ENCODE measurements at places on chromosomes 12 and 14.

DNA sequence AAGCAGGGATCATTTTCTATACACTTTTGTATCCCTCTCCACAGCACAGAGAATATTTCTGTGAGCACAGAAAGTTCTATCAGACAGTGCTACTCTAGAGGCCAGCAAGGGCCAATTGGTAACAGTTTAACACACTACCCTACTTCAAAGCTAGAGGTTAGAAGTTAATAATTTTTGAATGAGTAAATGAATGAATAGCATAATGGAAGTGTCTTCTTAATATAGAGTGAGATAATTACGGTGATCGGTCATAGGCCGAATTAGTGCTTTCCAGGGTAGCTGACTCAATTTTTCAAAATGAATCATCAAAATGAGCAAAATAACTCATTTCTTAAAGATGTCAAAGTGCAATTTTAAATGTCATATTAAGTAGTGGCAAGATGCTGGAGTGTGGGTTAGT is 67.0 kb upstream of the CCDC198 start:
- DNase-seq, result no peak

DNA sequence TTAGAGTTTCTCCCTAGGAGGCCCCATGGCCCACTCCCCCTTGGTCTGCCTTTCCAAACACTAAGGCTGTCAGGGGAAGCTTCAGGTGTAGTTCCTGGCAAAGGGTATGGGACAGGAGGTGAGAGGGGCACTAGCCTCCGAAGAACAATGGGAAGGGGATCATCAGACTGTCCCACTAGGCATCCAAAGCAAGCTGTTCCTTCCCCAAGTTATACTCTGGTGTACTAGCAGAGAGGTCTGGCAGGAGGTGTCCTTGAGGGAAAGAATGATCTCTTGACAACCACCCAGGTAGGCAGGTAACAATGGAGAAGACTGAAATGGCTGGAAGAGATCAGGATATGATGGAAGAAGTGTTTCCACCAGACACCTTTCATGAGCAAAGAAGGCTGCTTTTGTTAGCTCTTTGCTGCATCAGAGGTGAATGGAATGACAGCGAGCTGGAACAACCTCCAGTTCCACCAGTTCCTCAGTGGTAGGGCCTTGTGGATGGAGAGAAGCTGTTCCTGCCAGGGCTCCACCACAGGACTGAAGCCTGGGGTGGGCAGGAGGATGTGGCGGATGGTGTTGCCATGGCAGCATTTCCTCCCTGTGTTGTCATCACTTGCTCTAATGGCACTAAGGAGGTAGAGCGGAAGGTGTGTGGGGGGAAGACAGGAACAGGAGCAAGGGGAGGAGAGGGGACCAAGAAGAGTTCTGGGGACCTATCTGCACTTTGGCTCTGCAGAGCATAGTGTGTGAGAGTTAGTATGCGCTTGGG is 2.3 kb upstream of the AGAP2 start:
- peak; percentile 61 for DNase-seq

GRCh38 chr12:45590646-45591045 is 138.9 kb upstream of the ARID2 start:
- no peak for DNase-seq

DNA sequence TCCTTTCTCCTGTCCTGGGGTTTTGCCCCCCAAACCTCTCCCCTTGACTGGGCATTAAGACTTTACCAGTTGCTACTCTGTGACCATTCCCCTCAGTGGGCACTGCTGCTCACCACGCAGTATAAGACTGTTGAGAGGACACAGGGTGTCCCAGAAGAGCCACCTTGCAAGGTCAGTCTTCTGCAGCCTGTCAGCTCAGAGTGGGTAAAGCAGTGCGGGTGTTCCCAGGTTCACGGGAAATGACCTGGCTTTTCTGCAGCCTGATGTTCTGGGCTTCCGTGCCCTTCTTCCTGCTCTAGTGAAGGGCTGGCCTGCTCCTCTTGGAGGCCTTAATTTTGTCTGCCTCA is 34.2 kb downstream of the KCNA1 start:
- DNase-seq, result no peak

DNA sequence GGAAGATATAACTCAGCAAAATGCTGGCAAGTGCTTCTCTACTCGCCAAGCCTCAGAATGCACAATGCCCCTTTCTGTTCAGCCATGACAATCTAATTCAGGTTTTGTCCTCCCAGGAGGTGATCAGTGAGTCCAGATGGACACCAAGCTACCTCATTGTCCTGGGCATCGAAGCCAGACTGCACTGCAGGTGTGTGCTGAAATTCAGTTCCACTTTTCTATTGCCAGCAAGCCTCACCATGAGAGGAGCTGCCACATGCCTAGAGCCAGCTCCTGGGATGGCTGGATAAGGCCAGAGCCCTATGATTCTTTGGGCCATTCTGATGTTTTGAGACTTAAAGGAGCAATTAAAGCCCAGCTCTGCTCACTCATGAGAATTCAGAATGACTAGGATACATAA is 186.7 kb downstream of the GRIN2B start:
- DNase-seq, result no peak

- DNase-seq, result no peak
Observed at GRCh38 chr12:96743606-96744005, 163.5 kb upstream of the NEDD1 start.

GRCh38 chr12:32891526-32891925 is 5.1 kb downstream of the PKP2 start:
- no peak for DNase-seq

- DNase-seq, result no peak
Observed at GRCh38 chr12:52494518-52494917, 1.5 kb upstream of the KRT6A start.

DNA sequence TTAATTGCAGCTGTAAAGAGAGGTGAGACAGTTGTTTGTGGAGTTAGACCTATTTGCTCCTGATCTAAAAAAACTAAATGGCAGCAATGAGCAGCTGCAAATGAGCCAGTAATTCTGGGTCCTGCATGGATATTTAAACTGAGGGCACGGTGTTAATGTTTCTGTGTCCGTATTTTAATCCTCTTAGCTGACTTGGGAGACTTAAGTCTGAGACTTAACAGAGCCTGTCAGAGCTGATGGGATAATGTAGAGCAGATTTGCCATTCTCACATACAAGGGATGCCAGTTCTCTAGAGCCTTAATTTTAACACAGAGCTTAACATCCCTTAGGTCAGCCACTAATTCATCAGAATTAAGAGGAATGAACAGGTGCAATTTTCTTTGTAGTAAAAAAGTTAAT is 178.6 kb upstream of the PDE3A start:
- DNase-seq, result no peak

DNA sequence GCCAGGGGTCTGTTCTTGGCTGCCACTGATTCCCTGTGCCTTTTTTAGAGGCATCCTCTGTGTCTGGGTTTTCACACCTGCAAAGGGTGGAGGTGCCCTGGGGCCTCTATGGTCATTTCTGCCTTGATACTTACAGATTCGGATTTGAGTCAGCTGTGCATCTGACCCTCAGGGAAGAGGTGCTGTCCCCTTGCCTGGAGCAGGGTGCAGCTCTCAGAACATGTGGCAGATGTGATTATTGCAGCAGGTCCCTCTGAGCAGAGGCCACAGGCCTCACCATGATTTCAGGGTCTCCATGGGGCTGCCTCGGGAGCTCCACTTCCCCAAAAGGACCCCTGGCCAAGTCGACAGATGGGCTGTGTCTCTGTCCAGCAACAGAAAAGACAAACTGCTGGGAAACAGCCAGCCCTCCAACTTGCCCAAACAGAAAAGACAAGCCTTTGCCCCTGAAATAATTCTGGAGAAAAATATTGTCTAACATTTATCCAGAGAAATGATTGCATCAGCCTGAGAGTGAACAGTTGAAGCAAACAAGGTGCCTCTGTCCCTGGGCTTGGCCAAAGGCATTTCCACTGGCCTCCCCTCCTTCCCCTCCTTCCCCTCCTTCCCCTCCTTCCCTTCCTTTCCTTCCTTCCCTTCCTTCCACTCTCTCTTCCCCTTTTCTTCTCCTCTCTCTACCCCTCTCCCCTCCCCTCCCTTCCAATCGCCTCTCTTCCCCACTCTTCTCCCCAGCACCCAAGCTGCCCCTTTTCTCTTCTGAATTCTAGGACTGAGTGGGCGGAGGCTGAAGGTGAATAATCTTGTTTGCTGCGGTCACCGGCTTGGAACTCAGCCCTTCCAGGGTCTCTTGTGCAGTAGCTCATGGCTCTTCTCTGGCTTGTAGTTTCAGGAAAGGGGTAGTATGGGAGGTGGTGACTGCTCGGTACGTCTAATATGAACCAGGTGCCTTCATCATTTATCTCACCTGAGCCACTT is 676 bp downstream of the SERPINA3 start:
- DNase-seq, result no peak

DNA sequence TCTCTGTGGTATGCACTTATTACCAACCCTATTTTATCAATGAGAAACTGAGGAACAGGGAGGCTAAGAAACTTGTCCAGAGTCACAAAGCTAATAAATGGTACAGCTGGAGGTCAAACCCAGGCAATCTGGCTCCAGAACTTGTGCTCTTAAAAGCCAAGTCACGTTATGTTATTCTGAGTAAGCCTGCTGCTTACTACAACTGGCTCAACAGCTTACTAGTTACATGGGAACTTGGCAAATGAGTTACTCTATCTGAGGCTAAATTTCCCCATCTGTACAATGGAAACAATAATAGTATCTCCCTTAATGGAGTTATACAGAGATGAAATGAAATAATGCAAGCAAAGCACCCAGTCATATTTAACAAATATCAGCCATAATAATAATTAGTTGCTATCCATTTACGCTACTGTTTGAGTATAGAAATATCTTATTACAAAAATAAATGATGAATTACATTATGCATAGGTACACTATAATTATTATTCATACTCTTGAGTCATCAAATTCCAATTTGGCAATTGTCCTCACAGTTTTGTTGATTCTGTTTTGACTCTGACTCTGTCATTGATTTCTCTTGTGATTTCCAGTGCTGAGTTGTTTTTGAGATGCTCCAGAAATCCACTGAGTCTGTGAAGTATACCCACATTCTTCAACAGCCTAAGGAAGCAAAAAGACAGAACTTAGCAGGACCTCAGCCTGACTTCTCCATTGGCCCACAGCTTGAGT is 112.2 kb downstream of the TBX5 start:
- DNase-seq, result no peak

DNA sequence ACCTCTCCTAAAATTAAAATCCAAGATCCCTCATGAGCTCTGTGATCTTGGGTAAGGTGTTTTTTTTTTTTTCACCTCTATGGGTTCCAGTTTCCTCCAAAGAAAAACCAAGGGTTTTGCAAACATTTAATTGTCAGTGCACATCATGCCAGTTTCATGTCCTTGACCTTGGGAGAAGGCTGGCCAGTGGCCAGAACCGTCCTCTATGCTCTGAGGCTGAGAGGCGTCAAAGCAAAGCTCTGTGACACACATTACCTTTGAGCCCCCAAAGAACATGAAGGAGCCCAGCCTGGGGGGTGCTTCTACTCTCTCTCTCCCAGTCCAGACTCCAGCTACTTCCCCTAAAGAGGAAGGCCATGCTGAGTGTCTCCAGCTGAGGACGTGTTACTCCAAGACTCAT is 145.5 kb upstream of the TMEM132C start:
- no peak for DNase-seq

DNA sequence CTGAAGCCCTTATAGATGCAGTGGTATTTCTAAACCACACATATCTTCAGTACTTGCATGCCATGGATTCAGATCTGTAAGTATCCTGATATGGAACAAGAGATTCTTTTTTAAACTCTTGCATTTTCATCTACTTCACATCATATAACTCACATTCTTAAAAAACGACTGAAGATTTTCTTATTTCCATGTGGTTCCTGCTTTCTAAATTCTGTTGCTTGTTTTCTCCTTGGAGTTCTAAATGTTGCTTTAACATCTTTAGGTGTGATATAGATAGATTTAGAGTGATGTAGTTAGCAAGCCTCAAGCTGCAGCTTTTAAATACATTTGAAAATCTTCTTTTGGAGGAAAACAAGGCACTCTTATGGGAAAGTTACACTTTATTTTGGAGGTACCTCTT is 455.4 kb downstream of the FOXG1 start:
- DNase-seq, result no peak

GRCh38 chr12:128867466-128867865 is 14.2 kb downstream of the GLT1D1 start:
- DNase-seq, result no peak

DNA sequence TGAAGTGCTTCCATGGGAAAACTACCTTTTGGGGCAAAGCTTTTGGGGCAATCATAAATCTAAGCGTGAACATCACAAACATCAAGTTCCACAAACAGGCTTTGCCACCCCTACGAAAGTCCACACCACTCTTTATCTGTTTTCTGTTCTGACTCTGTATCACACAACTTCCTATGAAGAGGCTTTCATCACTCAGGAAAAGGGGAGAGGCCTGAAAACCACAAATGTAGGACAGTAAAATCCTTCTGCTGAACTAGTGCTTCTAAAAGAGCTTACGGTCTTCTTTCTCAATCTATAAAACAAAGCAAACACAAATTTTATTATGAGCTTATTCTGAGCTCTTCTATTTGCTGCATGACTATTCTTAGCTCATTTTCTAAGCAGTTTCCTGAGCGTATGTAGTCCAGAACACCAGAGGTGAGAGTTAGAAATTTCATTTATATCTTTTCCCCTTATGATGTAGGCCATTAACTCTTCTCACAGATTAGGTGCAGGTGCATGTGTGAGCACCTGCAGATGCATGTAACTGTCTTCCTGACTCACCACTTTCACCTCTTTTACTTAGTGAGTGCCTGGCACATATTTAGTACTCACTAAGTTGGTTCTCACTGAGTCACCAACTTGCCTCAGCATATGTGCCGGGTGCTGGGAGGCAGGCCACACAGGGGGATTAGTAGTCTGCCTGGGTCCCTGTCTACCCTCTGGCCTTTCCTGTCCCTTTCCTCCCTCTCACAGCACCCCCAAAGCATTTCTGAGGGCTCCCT is 32.9 kb upstream of the SYCP3 start:
- DNase-seq, result no peak

- DNase-seq, result no peak
Observed at GRCh38 chr14:31828946-31829868, 247.9 kb upstream of the ARHGAP5 start.

DNA sequence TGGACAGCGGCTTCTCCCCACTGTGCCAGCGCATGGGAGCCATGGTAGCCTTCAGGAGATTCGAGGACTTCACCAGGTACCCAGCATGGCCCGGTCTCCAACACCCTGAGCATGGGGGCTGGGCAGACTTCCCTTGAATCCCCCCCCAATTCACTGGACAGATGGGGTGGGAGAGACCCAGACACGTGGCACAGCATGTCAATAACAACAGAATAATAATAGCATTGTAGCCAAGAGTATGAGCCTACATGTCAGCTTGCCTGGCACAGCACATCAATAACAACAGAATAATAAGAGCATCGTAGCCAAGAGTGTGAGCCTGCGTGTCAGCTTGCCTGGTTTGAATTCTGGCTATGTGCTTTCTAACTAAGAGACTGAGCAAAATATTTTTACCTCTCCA is 76.4 kb downstream of the FOXN4 start:
- no peak for DNase-seq

DNA sequence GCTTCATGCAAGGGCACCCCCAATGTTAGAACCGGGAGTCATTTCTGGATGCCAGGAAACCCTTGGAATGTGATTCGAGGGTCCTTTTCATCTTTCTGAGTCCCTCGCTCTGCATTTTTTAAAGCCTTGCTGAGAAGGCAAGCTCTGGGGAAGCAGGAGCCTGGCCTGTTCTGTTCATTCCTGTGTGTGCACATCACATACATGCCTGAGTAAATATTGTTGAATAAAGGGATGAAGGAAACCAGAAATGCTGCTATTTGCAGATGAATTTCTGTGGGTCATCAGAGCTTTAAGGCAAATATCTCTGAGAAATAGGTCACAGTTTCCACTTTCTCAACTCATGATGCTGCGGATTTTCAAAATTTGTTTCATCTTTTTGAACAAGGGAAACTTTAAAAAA is 170.1 kb downstream of the PAH start:
- no peak for DNase-seq

GRCh38 chr12:124520265-124520701 is 47.1 kb downstream of the NCOR2 start:
- no peak for DNase-seq

- no peak for DNase-seq
Observed at GRCh38 chr12:50555471-50555885, 50.7 kb downstream of the DIP2B start.

Measured in stimulated activated CD8-positive, alpha-beta memory T cell treated with anti-CD3 and anti-CD28 coated beads, Interleukin-12 subunit alpha, Interleukin-12 subunit beta, amount 100 ng/mL, for 4 hours (primary cell).